ENCODE measurements at places on chromosomes 2 and 18.

DNA sequence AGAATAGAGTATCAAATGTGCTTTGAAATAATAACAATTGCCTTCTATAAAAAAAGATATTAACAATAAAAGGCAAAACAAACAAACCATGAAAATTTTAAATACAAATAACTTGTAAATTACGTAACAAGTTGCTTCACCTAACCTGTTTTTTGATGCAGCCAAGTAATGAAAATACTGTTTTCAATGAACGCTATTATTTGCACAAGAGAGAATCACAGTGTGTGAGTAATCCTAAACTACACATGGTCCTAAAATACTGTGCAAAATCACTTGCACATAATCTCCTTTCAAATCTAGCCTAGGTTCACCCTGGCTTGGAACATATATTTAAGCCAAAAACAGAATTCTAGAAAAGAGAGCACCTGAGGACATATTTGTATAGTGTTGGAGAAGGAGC, 98.9 kb downstream of the CCDC148 start:
- no peak for DNase-seq

DNA sequence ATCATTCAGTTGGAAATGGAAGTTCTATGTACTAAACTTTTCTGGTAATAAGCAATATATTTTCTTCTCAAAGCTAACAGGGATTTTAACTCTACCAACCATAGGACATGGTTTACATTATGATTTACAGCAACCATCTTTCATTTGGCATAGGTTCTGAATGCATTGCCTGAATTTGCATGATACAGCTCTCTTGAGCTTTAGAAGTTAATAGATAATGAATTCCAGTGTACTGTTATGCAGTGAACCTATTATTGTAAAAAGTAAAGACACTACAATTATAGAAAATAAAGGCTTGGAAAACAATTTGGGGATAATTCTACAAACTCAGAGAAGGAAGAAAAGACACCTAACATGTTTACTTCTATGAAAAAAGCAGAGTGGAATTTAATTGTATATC, 182.0 kb downstream of the GRB14 start:
- no peak for DNase-seq

DNA sequence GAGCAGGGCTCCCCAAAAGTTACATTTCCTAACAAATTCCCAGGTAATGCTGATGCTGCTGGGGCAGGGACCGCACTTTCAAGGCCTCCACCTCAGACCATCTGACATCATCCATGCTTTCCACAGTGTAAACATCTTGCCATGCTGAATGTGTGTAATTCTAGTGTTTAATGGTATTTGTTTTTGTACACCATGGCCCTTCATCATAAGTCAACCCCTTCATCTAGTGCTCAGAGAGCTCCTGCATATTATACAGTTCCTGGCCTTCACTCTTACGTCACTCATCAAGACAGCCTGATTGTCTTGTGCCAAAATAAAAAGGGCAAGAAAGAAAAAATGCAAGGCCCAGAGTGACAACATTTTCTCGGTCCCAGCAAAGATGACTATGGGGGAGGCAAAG, 77.5 kb upstream of the ZFP36L2 start:
- DNase-seq = no peak

GRCh38 chr2:29782087-29782486, 139.3 kb downstream of the ALK start:
- DNase-seq = no peak

GRCh38 chr2:156379071-156379470, 46.5 kb upstream of the NR4A2 start:
- no peak for DNase-seq

DNA sequence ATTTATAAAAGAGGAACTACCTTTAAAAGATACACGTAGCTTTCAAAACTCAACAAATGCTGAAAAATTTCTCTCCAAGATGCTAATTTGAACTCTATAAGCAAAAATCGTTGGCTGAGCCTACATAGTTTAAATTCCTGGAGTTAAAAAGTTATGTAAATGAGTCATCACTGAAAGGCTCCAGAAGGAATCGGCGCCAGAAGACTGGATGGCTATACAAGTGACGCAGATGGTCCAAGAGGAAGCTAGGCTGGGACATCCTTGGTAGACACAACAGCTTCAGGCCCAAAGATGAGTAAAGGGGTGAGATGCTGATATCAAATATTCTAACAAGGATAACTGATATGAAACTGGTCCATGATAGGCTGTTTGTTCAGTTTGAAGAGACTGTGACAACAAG, 22.8 kb upstream of the DNAH6 start:
- DNase-seq = no peak

DNA sequence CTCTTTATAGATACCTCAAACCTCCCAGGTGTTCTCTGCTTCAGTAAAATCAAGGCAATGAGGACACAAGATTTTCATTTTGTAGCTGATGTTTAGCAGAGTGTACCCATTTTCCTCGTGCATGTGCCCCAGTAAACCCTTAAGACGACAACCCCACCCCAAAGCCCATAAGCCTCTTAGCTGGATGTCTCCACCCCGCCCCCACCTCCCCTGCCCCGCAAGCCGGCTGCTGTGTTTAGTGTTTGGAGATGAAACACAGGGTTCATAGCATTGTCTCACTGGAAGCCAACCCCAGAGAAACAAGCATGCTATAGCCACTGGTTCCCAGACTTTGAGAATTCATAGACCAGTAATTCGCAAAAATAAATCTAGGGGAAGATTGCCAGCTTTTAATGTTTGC, 5.8 kb upstream of the SAG start:
- DNase-seq = no peak

GRCh38 chr2:164182116-164182627, 439.1 kb downstream of the GRB14 start:
- DNase-seq = no peak

DNA sequence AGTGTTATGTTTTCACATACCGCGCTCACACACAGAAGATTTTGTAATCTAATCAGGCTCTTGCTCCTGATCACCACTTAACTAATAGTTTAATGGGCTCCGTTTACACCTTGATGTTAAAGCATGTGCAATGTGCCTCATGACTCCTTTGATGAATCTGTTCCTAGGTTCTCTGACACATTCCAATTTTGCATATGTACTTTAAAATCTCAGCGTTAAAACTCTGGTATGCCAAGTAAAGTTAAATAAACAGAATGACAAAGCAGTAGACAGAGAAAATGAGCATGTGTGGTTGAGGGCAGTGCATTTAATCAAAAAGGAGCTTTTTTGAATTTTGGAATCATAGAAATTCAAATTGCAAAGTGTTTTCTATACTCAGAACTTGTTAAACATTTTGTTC, 96.4 kb downstream of the TCF4 start:
- no peak for DNase-seq

GRCh38 chr18:13465476-13465875, 246.9 kb downstream of the LDLRAD4 start:
- DNase-seq = no peak

DNA sequence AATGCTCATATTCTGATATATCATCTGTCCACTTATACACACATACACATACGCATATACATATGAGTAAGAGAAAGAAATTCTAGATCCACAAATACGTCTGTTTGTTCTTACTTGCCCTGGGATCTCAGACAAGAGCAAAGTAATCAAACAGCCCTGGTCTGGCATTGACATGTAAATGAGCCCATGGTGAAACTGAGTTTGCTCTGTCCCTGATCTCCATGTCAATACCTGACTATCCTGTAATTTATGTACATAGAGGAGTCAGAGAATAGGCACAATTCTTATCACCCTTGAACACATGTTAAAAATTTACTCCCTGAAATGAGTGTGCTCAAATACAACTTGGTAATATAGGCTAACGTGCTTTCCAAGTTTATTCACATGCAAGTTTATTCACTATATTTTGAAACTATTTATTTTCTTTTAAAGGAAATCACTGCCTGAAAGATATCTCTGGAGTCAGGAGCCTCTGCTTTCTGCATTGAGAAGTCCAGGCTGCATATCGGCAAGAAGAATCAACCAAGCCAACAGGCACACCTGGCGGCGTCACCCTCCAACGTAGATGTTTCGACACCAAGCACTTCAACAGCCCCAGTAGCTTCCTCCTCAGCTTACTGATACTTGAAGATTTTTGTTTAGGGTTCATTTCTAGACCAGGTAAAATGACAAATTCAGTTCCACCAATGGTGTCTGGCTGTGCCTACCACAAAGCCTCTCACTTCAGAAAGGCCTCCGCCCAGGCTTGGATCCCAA, 100.6 kb downstream of the CMPK2 start:
- no peak for DNase-seq

- no peak for DNase-seq
Observed at GRCh38 chr2:218959761-218960308, 369 bp downstream of the CDK5R2 start.

- DNase-seq = no peak
Observed at GRCh38 chr2:46318579-46319460, 21.6 kb downstream of the EPAS1 start.

DNA sequence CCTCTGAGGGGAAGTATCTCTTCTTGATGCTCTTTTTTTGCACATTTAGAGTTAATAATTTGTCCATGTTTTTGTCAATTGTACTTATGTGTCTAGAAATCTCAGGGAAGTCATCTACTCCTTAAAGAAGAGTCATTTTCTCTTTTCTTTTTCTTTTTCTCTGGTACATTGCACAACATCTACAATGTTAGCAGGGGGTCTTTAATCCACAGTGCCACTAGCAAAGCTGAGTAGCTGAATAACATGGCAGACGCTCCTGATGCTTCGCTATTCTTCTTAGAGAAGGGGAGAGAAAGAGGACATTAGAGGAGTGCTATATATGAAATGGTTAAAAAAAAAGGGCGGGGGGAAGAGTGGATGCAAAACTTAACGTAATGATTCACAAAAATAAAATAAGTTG, 399.6 kb upstream of the CWC22 start:
- no peak for DNase-seq

DNA sequence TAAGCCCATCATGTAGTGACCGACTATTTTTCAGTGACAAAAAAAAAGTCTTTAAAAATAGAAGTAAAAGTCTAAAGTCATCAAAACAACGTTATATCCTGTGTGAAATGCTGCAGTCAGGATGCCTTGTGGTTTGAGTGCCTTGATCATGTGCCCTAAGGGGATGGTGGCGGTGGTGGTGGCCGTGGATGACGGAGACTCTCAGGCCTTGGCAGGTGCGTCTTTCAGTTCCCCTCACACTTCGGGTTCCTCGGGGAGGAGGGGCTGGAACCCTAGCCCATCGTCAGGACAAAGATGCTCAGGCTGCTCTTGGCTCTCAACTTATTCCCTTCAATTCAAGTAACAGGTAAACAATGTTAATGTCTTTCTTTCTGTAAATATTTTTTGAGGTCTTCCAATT, at the start of gene CD28:
TSS of gene CD28 (plus strand) at position 237 of the 400 bp plus-strand sequence. CDS start at position 295, 58 bp downstream.
- DNase-seq = peak; percentile 82

DNA sequence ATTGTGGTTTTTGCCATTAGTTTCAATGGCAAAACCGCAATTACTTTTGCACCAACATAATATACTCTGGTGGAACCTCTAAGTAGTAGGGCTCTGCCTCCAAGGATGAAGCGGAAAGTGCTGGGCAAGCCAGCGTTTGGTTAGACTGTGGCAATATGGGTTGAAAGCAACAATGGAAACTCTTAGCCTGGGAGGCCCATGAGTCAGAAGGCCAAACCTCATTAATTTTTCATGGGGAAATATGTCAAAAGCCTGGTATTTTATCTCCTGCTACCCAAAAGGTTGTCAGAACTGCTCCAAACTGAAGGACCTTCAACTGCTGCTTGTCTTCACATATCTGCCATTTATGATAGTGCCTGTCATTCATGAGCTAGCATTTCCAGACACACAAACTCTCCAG, 179.1 kb upstream of the CYP26B1 start:
- no peak for DNase-seq

GRCh38 chr2:32835148-32835547, 111.6 kb upstream of the LTBP1 start:
- no peak for DNase-seq

- peak; percentile 52 for DNase-seq
Observed at GRCh38 chr18:79438898-79439627, 43.3 kb downstream of the NFATC1 start.
